ENCODE measurements at places on chromosomes 7 and 10.

GRCh38 chr10:101351477-101351876 lies 2.5 kb upstream of the BTRC start:
- DNase-seq = no peak

DNA sequence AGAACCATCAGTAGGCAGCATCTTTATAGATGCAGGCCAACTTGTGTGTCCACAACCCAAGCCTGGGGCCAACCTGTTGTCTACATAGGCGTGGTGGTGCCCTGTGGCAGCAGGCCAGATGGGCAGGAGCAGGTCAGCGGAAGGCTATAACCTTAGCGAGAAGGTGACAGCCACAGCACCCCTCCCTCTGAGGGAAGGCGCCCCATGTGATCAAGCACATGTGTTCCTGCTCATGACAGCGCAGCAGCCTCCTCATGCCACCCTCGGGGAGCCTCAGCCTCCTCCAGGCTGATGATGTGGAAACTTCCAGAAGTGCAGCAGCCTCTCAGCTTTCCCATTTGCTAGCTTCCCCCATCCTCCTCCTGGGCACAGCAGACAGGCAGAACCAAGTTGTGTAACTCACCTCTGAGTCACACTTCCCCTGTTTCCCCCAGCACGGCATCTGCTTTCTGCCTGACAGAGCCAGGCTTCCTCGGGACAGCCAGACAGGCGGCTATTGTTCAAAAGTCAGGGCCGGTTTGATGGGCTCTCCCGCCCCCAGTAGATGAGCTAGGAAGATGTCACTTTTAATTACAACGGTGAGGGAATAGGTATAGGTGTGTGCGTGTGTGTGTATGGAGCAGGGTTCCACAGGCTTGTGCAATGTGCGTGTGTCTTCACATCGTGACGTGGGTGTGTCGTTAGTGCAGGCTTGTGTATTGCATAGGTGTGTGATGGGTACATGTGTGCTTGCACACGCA lies 312.0 kb upstream of the ZMIZ1 start:
- DNase-seq = peak; percentile 33

GRCh38 chr7:69049326-69049725 lies 548.9 kb upstream of the AUTS2 start:
- DNase-seq = no peak

DNA sequence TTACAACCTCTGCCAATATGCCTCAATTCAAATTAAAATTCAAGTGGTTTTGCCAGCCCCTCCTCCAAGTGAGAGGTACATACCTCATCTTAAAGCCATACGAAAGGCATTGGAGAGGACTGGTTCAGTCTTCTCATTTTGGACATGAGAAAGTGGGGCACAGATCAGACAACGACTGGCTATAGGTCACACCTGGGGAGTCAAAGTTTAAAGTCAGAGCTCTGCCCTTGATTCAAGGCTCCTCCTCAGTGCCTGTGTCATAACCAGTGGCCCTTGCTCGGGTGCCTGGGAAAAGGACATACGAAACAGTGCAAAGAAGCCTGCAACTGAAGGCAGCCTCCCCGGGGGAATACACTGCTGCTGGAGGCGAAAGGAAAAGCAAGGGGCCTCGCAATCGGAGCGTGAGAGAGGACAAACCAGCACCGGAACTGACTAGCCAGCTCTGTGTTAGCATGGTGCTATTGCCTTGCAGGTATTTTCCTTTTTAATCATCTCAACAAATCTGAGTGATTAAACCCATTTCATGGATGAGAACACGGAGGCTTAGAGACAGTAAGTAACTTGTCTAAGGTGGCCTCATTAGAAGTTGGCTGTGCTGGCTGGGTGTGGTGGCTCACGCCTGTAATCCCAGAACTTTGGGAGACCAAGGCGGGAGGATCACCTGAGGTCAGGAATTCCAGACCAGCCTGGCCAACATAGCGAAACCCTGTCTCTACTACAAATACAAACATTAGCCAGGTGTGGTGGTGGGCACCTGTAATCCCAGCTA lies 1.1 kb upstream of the MTPAP start:
- no peak for DNase-seq

DNA sequence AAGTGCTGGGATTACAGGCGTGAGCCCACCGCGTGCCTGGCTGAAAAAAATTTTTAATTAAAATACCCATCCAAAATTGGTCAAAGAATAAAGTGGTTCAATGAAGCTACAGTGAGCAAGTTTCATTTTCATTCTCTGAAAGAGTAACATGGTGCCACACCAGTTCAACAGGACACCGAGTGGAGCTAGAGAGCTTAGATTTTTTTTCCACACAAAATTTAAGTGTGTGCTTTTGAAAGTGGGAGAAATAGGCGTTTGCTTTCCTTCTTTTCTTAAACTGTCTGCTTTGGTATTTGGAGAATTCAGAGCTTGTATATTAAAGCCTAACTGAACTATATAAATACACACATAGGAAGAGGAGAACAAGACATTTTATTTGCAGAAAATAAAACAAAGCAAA lies 43.4 kb downstream of the BPGM start:
- DNase-seq = peak; percentile 30

- no peak for DNase-seq
Measured at GRCh38 chr10:17882557-17882956, 69.2 kb upstream of the SLC39A12 start.

- DNase-seq = no peak
Measured at GRCh38 chr10:71634531-71635164, 84.9 kb downstream of the C10orf105 start.

GRCh38 chr7:34851431-34851830 lies 185.9 kb downstream of the DPY19L1 start:
- no peak for DNase-seq

GRCh38 chr10:28253169-28253785 lies 49.6 kb downstream of the MPP7 start:
- DNase-seq = no peak

DNA sequence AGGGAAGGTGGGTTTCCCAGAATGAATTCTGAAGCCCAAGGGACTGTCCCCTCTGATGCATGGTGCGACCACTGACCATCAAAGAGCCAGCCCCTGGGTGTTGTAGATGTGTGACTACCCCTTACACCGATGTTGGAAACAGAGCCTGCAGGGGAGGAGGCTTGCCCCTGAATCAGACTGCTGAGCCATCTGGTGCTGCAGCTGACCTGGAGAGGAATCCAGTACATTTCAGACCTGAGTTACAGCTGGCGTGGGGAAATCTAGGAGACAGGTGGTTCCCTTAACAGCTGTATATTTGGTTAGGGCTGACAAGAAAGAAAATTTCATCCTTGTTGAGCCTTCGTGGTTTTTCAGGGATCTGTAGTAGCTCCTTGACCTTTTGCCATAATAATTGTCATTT lies 195.5 kb downstream of the CELF2 start:
- DNase-seq = no peak

- no peak for DNase-seq
Measured at GRCh38 chr7:133783276-133783675, 343.9 kb upstream of the LRGUK start.

- DNase-seq = no peak
Measured at GRCh38 chr10:7333961-7334641, 76.7 kb downstream of the SFMBT2 start.

GRCh38 chr7:30212701-30213111 lies 71.7 kb upstream of the ZNRF2 start:
- no peak for DNase-seq

GRCh38 chr7:84548366-84549365 lies 354.1 kb upstream of the SEMA3A start:
- DNase-seq = no peak

DNA sequence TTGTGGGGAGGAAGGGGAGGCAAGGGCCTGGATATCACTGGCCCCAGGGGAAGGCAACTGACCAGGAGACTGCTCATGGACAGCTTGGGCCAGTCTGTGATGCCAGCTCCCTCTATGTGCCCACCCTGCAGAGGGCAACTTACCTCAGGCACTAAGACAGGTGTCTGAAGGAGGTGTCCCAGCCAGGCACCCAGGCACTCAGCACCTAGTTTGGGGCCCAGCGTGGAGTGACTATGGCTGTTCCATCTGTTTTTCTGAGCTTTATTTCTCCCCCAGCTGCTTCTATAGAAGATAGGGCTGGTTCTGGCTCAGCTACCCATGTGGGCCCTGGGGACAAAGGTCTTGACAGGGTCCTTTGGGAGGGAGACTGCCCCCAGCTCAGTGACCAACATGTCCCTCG lies 150.6 kb upstream of the PCBD1 start:
- no peak for DNase-seq

GRCh38 chr10:125157505-125157904 lies 2.9 kb downstream of the CTBP2 start:
- no peak for DNase-seq

DNA sequence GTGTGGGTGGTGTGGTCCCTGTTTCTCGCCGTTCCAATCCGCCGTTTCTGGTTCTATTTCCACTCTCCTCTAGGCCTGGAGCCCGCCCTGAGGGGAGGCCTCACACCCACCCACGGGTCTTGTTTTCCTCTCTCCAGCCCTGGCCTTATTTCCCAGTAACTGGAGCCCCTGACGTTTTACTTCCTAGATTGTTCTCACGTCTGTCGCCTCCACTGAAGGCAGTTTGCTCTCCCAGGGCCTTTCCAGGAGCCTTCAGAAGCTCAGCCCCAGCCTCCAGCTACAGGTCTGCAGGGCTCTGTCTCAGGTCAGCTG lies 30.6 kb downstream of the CFAP46 start:
- DNase-seq = no peak

GRCh38 chr7:18874880-18875279 lies 242.6 kb downstream of the TWIST1 start:
- no peak for DNase-seq
